ENCODE measurements at places on chromosomes 7 and 10.

- DNase-seq: no peak
Measured at GRCh38 chr10:48603421-48604038, 1.3 kb downstream of the ARHGAP22 start.

DNA sequence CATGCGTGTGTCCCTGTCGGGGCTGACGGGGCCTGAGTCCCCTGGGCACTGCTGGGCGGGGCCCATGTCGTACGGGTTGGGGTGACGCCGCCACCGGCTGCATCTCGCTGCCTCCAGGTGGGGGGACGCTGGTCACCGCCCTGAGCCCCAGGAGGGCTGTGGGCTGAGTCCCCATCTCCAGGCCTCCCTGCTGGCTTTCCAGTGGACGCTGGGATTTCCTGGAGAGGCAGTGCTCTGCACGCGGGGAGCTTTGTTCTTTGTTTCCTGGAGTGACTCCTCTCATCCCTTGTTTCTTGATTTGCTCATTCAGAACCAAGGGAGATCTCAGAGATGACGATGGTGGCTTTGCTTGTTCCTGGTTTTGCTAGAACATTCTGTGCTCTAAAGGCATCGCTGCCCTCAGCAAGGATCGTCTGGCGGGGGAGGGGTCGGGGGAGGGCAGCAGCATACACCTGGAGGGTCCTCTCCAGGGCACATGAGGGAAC, 21.0 kb downstream of the PWWP2B start:
- no peak for DNase-seq

DNA sequence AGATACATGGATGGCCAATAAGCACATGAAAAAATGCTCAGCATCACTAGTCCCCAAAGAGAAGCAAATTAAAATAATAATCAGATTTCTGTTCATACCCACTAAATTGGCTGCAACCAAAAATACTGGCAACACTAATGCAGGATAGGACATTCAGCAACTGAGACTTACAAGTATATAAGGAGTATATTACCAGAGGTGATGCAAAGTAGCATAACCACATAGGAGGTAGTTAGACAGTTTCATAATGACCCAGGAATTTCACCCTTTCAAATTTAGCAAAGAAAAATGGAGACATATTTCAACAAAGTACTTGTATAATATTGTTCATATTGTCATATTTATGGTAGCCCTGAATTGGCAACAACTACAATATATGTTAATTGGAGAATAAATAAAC, 727.8 kb downstream of the GRID1 start:
- no peak for DNase-seq

- DNase-seq: no peak
Measured at GRCh38 chr7:44395067-44395466, 69.7 kb upstream of the CAMK2B start.

DNA sequence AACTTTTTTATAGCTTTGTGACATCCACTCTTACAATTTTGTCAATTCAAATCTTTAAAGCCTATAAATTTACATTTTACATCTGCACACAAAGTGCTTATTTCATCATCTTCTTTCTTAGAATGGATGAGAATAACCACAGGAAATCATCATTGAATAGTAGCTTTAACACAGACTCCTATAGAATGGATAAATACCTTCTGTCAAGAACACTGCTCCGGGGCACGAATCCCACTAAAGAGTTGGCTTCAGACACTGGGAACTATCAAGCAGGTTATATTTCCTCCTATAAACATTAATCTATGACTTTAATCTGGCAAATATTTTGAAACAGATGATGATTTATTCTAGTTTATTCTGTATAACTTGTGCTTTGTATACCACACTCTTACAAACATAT, 269.7 kb upstream of the TPK1 start:
- no peak for DNase-seq

DNA sequence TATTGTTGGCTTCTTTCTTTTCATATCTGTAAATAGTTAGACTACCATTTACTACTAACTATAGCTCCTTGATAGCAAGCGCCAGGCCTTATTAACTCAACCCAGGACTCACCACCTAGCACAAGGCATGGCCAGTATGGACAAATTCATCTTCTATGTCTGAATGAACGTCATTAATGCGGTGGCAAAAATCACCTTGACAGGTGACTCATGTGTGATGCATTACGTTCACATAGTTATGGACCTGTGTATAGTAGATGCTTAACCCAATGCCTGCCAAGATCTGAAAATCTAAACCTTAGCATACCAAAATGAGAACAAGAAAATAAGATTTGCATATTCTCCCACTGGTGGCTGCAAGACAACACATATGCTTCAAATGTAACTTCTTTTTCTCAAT, 300.8 kb downstream of the PARD3 start:
- DNase-seq: no peak

GRCh38 chr7:116354171-116354545, 143.8 kb downstream of the TES start:
- no peak for DNase-seq

- DNase-seq: no peak
Measured at GRCh38 chr7:47948141-47948790, at the start of gene PKD1L1. Gene PKD1L1, minus strand, starts transcription at chr7:47948466. Its CDS starts 26 bp downstream, at chr7:47948440.

GRCh38 chr7:151769188-151769821, 107.6 kb downstream of the PRKAG2 start:
- no peak for DNase-seq

DNA sequence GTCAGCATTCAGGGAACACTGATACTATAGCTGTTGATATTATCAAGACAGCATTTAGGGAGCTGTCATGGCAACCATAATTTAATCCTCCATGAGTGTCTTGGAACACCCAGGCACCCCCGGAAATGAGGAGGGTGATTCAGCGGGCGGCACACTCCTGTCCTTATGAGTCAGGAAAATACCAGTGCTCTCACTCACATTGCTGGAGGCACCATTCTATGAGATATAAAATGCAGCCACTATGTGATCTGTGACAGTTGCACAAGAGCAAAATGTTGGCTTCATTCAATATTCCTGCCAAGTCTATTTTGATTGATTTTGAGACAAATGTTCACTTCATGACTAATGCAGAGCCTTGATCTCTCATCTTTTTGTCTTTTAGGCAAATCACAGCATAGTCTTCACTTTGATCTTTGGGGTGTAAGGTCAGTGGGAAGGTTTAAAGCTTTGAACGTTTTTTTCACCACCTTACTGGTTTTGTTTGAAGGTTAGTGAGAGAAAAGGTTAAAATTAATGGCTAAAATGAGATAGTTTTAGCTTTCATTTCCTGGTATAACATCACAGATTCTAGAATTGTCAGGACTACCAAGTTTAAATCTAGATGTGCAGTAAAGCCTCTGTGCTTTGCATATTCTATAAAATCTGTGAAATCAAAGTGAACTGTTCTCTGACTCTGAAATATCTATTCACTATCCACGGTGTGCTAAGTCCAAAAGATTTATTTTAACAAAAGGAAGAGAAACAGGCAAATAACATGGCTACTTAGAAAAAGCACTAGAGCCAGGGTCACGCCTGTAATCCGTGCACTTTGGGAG, 12.4 kb upstream of the ARHGAP12 start:
- no peak for DNase-seq

GRCh38 chr7:17275749-17276671, 22.4 kb upstream of the AHR start:
- no peak for DNase-seq

DNA sequence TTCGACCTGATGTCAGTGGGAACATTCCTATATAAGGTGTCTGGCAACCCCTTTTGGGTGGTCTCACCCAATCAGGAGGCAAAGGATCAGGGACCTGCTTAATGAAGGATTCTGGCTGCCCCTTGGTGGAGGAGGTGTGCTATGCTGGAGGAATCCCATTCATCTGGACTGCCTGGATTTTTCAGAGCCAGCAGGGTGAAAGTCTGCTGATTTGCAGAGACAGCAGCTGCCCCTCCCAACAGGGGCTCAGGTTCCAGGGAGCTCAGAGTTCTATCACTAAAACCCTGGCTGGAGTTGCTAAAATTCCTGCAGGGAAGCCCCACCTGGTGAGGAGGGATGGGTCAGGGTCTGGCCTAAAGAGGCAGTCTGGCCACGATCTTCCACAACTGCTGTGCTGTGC, 398.5 kb upstream of the CNTNAP2 start:
- DNase-seq: no peak

GRCh38 chr7:70599446-70600190, 532.3 kb upstream of the GALNT17 start:
- DNase-seq: no peak

GRCh38 chr7:39509912-39510311, 56.3 kb upstream of the YAE1 start:
- no peak for DNase-seq

- DNase-seq: no peak
Measured at GRCh38 chr10:101575091-101575490, 13.0 kb downstream of the POLL start.

GRCh38 chr7:85000735-85001350, 186.0 kb downstream of the SEMA3D start:
- DNase-seq: no peak

DNA sequence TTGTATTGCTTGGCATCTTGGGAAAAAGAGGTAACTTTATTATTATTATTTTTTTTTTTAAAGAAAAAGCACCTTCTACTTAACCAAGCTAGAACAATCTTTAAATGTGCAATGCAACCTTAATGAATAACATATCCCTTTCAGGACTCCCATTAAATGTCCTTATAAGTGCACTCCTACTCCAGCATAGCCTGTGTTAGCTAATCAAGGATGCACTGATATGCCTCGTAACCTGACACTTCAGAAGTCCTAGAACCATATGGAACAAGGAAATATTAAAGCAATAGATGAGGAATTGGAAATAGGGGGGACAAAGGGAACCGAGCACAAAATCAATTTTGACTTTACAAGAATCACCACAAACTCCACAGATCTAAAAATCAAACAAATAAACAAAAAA, 522.4 kb downstream of the PARD3 start:
- no peak for DNase-seq

GRCh38 chr7:127751062-127751461, 99.1 kb downstream of the SND1 start:
- DNase-seq: no peak

DNA sequence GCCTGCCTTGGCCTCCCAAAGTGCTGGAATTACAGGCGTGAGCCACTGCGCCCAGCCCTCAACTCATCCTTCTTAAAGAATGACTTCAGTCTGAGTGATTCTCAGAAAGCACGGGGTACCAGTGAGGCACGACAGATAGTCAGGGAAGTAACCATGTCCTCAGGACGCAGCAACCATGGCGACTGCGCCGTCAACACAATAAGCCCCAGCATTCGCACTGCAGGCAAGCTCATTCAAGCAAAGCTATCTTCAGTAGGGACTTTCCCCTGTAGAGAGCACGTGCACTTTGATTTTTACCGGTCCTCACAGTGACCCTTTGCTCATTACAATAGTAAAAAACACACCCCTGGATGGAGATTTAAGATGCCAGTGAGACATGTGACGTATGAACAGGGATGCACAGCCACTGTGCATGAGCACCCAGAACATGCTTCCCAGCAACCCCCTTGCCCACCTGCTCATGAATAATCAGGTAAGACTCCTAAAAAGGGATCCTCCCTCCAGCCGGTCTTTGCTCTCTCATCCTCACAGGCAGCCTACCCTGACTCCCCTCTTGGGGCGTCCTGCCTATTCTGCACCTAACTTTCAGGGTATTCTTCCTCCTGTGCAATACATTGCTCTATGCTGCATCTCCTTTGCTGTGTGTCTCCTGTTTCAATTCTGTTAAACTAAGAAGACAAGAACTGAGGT, 9.1 kb downstream of the WDR86 start:
- DNase-seq: no peak

GRCh38 chr7:92517631-92518030, 10.7 kb downstream of the PEX1 start:
- DNase-seq: no peak

- no peak for DNase-seq
Measured at GRCh38 chr10:118633786-118634185, 38.3 kb upstream of the PRLHR start.

GRCh38 chr10:95795602-95796001, 39.6 kb downstream of the ENTPD1 start:
- DNase-seq: no peak

DNA sequence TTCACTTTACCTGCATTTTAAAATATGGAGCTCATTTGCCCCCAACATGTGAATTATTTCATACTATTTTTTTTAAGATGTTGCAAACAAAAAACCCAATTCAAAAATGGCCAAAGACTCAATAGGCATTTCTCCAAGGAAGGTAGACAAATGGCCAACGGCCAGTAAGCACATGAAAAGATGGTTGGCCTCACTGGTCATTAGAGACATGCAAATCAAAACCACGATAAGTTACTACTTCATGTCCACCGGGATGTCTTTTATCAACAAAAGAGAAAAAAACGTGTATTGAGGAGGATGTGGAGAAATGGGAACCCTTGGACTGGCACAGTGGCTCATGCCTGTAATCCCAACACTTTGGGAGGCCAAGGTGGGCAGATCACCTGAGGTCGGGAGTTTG, 3.4 kb upstream of the CTBP2 start:
- no peak for DNase-seq

GRCh38 chr10:70588255-70588654, 14.3 kb downstream of the PRF1 start:
- no peak for DNase-seq

GRCh38 chr10:94205396-94205831, 157.3 kb downstream of the NOC3L start:
- no peak for DNase-seq

GRCh38 chr7:2354939-2355704, 495 bp downstream of the EIF3B start:
- DNase-seq: no peak

- no peak for DNase-seq
Measured at GRCh38 chr10:73759512-73760115, 15.4 kb downstream of the SEC24C start.

DNA sequence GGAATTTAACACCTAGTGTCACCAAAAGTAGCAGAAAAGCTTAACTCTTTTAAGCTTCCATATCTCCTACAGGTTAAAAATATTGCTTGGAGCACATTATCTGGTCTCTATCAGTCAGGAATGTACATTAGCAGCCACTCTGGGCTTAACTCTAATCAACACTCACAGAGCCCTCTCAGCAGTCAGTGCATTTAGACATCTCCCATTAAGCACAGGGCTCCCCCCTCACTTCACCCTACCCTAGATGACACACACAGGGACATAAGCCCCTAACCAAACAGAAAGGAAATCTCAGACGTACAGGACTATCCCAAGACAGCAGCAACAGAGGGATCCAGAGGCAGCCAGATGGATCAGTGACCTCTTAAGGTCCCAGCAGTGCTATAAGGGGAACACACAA, 26.4 kb downstream of the FBXW4 start:
- no peak for DNase-seq

DNA sequence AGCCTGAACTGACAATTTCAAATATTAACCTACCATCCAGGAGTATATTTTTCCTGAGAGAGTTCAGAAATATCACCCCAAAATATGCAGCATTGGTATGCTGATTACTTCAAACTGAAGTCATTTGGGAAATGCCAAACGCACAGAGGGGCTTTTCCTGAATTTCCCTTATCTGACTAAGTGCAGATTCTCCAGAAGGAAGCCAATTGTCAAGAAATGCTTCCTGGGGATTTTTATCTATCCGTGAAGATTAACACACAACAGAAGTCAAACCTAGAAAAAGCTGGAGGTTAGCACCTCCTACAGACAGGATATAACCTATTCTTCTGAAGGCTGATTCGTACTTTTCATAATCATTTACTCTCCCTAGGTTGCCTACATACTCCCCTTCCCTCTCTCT, 91.0 kb downstream of the AKR1D1 start:
- no peak for DNase-seq

GRCh38 chr10:71963351-71964097, 671 bp upstream of the CHST3 start:
- DNase-seq: no peak

All from esophagus squamous epithelium (tissue), 5 donors.